ENCODE measurements at places on chromosomes 11 and 22.

DNA sequence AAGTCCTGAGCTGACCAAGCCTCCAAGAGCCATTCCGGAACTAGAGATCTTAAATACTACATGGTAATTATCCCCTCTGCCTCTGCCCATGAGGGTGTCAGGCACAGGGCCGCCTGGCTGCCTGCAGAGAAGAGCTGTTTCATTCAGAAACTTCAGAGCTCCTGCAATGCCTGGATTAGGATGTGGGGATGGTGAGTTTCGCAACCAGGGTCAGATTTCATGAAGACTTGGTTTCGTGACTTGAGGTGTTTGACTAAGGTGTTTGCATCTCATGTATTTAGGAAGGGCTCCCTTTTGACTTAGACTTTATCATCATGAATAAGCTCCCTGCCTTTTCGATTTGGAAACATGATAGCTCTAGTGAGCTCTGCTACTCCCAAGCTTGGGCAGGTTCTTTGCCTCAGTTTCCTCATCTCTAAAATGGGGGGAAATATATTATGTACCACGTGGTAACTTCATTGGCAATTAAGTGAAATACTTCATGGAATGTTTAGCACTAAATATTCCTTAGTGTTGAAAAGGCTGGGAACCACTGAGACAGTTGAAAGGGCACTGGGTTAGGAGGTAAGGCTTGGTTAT, 9.1 kb downstream of the TIMP3 start:
- no peak overlapping the region for H3K27ac ChIP-seq
- H3K4me1 ChIP-seq, result peaks cover 74% of the 10 kb centered on the region
- DNase-seq, result no peak
- no peak overlapping the region for H3K4me3 ChIP-seq
- H3K27me3 ChIP-seq, result no peaks in the 10 kb centered on the region

- H3K27ac ChIP-seq, result peak overlapping the region; percentile 68
- no peak for DNase-seq
- H3K36me3 ChIP-seq, result no peaks in the 10 kb centered on the region
- H3K27me3 ChIP-seq, result no peaks in the 10 kb centered on the region
- H3K4me1 ChIP-seq, result peaks cover 45% of the 10 kb centered on the region
- no peak overlapping the region for H3K4me3 ChIP-seq
Measured at GRCh38 chr11:59223611-59224010, 10.9 kb upstream of the MPEG1 start.

DNA sequence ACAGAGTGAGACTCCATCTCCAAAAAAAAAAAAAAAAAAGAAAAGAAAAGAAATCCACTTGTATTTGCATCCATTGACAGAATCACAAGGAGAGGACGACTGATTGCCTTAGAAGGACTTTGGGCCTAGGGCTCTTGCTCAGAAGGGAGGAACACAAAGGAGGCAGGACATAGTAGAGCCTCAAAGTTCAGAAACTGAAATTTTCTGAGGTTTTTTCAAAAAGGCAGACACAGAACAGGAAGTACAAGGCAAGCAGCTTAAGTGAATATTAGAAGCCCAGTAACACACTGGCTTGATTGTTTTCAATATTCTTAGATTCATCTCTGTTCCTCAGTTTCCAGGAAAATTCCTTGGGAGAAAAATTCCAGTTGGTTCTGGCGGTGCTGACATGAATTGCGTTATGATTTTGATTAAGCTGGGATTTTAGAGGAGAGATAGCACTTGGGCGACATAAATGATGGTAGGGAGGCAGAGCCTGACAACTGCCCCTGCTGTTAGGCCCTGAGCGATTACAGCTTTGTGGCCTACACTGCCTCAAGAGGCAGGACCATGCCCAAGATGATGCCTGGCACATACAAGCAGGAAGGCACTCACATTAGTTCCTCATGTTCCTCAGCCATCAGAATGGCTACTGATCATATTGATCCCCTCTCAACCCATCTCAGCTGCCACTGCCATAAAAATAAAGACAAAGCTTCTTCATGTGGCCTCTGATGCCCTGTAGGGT, 15.3 kb downstream of the CLPB start:
- no peaks in the 10 kb centered on the region for H3K36me3 ChIP-seq
- H3K27me3 ChIP-seq, result no peaks in the 10 kb centered on the region
- DNase-seq, result no peak

DNA sequence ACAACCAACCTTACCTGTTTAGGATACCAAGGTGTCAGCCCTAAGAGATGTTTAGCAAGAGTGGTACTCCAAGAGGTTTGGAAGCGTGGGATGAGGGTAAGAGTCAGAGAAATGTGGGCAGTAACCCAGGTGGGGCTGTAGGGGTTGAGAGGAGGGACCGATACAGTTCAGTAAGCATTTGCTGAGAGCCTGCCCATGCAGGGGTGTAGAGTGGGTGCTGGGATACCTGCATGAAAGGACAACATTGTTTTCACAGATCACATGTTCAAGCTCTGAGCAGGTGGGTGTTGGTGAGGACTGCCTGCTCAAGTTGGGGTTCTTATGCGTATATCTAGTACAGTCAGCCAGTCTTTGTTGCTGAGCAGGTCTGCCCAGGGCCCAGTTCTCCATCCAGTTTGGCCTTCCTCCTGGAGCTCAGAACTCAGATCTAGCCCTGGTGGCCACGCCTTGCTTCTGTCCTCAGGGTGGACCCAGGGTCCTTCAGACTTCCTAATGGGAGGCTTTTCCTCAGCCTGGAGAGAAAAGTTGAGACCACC, 14.8 kb downstream of the PPFIBP2 start:
- peaks cover 17% of the 10 kb centered on the region for H3K4me1 ChIP-seq
- H3K27ac ChIP-seq, result no peak overlapping the region
- no peaks in the 10 kb centered on the region for H3K27me3 ChIP-seq
- H3K36me3 ChIP-seq, result no peaks in the 10 kb centered on the region
- H3K4me3 ChIP-seq, result no peak overlapping the region

GRCh38 chr22:24430431-24431308, 3.3 kb downstream of the ADORA2A start:
- H3K27ac ChIP-seq, result no peak overlapping the region
- H3K4me1 ChIP-seq, result peaks cover 91% of the 10 kb centered on the region
- H3K27me3 ChIP-seq, result no peaks in the 10 kb centered on the region
- H3K4me3 ChIP-seq, result no peak overlapping the region

GRCh38 chr11:36360318-36360717, 64.2 kb downstream of the PRR5L start:
- no peaks in the 10 kb centered on the region for H3K27me3 ChIP-seq
- DNase-seq, result no peak
- H3K27ac ChIP-seq, result no peak overlapping the region
- no peaks in the 10 kb centered on the region for H3K36me3 ChIP-seq

DNA sequence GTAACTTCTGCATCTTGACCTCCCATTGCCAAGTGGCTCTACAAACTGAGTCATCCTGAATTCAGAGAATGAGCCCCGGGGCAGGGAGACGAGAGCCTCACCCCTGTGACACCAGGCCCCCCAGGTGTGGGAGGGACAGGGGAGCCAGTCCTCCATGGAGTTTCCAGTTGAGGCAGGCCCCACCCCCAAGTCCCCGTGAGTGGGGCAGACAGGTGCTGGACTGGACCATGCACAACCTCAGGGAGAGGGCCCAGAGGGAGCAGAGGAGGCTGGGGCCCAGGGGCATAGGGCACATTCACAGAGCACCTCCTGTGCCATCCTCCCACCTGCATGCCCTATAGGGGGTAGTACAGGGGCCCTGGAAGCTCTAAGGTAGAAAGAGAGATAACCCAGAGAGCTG, 180.8 kb downstream of the BRD1 start:
- no peaks in the 10 kb centered on the region for H3K36me3 ChIP-seq
- H3K27ac ChIP-seq, result no peak overlapping the region
- H3K4me1 ChIP-seq, result peaks cover 11% of the 10 kb centered on the region
- peaks cover 4% of the 10 kb centered on the region for H3K27me3 ChIP-seq
- no peak for DNase-seq
- H3K4me3 ChIP-seq, result no peak overlapping the region

- H3K4me1 ChIP-seq, result no peaks in the 10 kb centered on the region
- no peak overlapping the region for H3K4me3 ChIP-seq
- no peaks in the 10 kb centered on the region for H3K36me3 ChIP-seq
- no peaks in the 10 kb centered on the region for H3K27me3 ChIP-seq
- H3K27ac ChIP-seq, result no peak overlapping the region
Measured at GRCh38 chr11:123159183-123159857, 35.7 kb downstream of the CLMP start.

DNA sequence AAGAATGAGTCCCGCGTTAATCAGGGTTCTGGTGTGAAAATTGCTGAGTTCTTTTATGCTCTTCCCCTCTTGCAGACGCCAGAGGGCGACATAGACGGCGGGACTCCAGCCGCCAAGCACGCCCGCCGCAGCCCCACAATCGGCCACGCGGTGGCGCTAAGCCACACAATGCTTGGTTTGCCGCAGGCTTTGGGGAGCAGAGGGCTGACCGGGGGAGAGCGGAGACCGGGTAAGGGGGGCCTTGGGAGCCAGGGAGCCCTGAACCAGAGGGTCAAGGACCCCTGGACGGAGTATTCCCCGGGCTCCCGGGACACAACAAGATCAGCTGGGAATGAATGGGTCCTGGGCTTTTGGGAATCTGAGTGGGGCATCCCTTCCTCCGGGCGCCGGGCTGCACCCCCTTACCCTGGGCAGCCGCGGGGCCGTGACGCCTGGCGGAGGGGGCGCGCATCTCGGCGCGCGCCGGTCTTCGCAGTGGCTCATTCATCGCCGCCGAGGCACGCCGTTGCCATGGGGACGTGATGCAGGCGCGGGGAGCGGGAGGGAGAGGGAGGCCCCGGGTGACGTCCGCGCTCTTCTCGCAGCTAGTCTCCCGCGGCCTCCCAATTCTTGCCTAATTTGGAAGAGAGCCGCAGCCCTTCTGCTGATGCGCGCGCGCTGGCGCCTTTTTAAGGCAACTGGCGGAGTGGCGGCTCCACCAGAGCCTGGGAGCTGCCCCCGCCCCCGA, 12.2 kb upstream of the NPAS4 start:
- peaks cover 6% of the 10 kb centered on the region for H3K4me1 ChIP-seq
- H3K27me3 ChIP-seq, result peaks cover 28% of the 10 kb centered on the region
- H3K36me3 ChIP-seq, result no peaks in the 10 kb centered on the region
- DNase-seq, result peak; percentile 91

DNA sequence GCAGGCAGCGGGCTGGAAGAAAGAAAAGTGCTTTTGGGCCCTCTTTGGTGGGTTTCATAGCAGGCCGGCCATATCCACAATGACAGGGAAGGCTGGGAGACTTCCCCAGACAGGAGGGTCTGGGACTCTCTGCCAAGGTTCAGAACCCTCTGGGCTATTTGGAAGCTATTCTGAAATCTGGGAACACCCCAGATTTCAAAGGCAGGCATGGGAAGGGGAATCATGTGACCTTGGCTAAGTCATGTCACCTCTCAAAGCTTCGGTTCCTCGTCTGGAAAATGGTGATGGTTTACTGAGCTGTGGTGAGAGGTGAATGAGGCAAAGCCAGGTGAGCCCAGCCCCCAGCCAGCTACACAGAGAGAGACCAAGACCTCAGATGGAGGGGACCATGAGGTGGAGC, 4.6 kb downstream of the CASTOR1 start:
- peaks cover 29% of the 10 kb centered on the region for H3K36me3 ChIP-seq
- no peaks in the 10 kb centered on the region for H3K27me3 ChIP-seq
- H3K4me1 ChIP-seq, result peaks cover 22% of the 10 kb centered on the region
- H3K27ac ChIP-seq, result no peak overlapping the region
- DNase-seq, result no peak

DNA sequence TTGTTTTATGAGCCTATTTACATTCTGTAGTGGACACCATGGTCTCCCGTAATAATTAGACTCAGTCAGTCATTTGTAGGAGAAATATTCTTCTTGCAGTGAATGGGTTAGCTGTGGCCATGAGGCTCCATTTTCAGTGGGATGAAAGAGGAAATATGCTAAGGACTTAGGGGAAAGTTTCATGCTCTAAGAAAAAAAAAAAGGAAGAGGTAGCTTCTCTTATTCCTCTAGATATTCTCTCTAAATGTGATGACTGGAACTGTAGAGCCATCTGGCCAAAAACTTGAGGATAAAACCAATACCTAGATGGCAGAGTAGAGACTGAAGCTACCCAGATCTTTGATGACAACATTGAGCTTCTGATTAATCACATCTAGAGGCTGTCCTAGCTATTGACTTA, 75.8 kb upstream of the SESN3 start:
- H3K36me3 ChIP-seq, result no peaks in the 10 kb centered on the region
- H3K4me3 ChIP-seq, result no peak overlapping the region
- no peaks in the 10 kb centered on the region for H3K27me3 ChIP-seq
- H3K4me1 ChIP-seq, result no peaks in the 10 kb centered on the region
- no peak for DNase-seq
- H3K27ac ChIP-seq, result no peak overlapping the region

DNA sequence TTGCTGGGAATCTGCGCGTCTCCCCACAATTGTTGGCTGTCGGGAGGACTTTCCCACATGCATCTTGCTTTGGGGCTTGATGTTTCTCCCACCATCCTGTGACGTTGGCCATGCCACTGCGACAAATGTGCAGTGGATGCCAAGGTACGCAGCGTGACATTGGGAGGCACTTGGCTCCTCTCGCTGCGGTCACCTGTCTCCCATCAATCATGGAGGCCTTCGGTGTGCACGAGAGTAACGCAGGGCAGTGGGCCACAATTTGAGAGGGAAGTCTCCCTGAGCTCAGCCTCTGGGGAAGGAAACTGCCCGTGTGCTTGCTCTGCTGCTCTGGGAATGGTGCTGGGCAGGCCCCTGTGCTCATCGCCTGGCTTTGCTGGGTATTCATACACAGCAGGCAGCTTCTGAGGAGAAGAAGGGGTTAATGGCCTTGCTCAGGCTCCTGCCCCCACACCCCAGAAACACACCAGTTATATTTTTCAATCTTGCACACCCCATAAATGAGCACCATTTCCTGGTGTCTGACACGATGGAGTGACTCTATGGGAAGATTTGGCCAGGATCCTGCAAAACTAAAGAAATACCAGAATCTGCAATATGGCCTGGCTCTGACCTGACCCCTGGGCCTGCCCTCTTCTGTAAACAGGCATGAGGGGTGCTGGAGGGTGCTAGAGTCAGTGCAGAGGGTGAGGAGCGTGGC, 153.5 kb downstream of the ADAMTS15 start:
- no peaks in the 10 kb centered on the region for H3K27me3 ChIP-seq
- H3K4me3 ChIP-seq, result no peak overlapping the region
- peak overlapping the region; percentile 41 for H3K27ac ChIP-seq
- H3K4me1 ChIP-seq, result no peaks in the 10 kb centered on the region

DNA sequence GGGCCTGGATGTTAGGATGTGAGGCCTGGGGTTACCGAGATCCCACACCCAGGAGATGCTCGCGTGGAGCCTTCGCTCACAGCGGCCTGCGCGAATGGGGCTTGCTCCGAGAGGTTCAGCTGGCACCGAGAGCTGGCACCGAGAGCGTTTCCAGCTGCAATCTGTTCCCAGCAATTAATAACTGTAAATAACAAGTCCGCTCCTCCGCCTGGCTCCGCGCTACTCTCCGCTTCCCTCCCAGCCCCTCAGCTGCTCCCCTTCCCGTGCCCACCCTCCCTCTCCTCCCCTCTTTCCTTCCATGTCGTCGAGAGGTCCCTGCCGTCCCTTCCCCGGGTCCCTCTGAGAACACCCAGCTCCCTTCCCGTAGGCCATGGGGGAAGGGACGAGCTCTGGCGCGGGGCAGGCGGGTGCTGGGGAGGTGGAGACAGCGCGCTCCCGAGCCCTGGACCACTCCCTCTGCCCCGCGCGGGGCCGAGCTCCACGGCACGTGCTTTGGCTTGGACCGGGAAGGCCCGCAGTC, 110.8 kb downstream of the WNT7B start:
- H3K4me3 ChIP-seq, result no peak overlapping the region
- peaks cover 28% of the 10 kb centered on the region for H3K4me1 ChIP-seq
- H3K27me3 ChIP-seq, result peaks cover 35% of the 10 kb centered on the region
- H3K27ac ChIP-seq, result no peak overlapping the region

- DNase-seq, result no peak
- H3K4me1 ChIP-seq, result no peaks in the 10 kb centered on the region
- no peaks in the 10 kb centered on the region for H3K27me3 ChIP-seq
- H3K27ac ChIP-seq, result no peak overlapping the region
Measured at GRCh38 chr11:134630861-134631260, 218.8 kb upstream of the B3GAT1 start.

- H3K27ac ChIP-seq, result no peak overlapping the region
- no peaks in the 10 kb centered on the region for H3K4me1 ChIP-seq
- H3K36me3 ChIP-seq, result no peaks in the 10 kb centered on the region
Measured at GRCh38 chr22:48822278-48823233, 1005.1 kb downstream of the BRD1 start.

Measured in lower lobe of right lung (tissue), 2 donors.